Fibroblast of skin of scalp (primary cell): ENCODE measurements at places on chromosomes 16 and 17.
A peak's percentile ranks its signal among the peaks of the same experiment; 100 is the strongest.

GRCh38 chr17:12659500-12659899, 6.2 kb upstream of the MYOCD start:
- DNase-seq, result peak; percentile 87

- DNase-seq, result no peak
Observed at GRCh38 chr16:12503191-12503590, 300.5 kb downstream of the CPPED1 start.

DNA sequence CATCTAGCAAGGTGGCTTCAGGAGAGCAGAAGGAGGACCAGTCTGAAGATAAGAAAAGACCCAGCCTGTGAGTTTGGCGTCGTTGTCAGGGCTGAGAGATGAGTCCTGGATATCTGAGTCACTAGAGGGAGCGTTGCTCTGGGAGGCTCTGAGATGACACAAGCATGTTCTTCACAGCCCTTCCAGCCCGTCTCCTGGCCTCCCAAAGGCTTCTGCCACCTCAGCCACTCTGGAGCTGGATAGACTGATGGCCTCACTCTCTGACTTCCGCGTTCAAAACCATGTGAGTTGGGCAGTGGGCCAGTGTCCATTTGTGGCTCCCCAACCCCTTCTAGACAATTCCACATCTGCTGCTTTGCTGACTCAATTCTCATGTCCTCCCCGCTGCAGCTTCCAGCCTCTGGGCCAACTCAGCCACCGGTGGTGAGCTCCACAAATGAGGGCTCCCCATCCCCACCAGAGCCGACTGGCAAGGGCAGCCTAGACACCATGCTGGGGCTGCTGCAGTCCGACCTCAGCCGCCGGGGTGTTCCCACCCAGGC, 2.3 kb downstream of the TGFB1I1 start:
- DNase-seq, result peak; percentile 57

GRCh38 chr16:81349608-81350305, 35.0 kb downstream of the GAN start:
- DNase-seq, result no peak

- no peak for DNase-seq
Observed at GRCh38 chr17:81013642-81014041, 21.3 kb upstream of the BAIAP2 start.

- DNase-seq, result peak; percentile 21
Observed at GRCh38 chr16:53773881-53774280, 69.9 kb downstream of the FTO start.

DNA sequence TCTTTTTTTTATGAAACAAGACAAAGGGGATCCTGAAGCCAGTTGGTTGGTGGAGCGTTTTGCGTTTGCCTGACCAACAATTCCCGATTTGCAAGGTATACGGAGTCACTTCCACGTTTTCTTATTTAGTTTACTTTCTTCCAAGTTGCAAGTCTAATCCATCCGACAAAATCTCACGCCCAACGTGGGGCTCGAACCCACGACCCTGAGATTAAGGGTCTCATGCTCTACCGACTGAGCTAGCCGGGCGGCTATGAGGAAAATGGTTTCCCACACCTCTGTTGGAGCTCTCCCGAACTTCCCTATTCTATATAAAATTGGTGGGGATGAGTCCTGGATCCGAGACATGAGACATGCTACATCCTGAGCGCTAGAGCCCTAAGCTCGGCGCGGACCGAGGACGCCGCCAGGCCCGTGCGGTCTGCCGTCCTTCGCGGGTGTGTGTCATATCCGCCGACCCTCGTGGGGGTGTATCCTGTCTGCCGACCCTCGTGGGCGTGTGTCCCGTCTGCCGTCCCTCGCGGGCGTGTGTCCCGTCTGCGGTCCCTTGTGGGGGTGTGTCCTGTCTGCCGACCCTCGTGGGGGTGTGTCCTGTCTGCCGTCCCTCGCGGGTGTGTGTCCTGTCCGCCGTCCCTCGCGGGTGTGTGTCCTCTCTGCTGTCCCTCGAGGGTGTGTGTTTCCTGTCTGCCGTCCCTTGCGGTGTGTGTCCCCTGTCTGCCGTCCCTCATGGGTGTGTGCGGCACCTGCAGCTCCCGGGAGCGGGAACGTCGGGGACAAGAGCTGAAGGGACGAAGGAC, 22.6 kb downstream of the ZNF213 start:
- DNase-seq, result peak; percentile 98

DNA sequence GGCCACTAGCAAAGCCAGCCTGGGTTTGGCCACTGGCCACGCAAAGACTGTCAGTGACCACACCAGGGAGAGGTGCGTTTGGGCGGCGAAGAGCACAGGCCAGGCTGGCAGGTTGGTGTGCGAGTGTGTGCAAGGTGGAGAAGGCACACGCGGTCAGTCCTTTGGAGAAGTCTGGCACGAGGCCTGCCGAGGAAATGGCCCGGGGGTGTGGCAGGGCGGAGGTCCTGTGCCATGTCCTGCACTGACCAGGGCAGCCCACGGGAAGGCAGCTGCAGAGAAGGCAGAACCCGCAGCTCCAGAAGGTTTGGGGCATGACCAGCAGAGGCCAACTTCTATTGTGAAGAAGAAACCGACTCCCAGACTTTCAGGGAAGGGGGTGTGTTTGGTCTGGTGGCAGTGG, 90.8 kb downstream of the ADCY9 start:
- DNase-seq, result no peak

- no peak for DNase-seq
Observed at GRCh38 chr17:19935169-19935568, 42.5 kb downstream of the AKAP10 start.

DNA sequence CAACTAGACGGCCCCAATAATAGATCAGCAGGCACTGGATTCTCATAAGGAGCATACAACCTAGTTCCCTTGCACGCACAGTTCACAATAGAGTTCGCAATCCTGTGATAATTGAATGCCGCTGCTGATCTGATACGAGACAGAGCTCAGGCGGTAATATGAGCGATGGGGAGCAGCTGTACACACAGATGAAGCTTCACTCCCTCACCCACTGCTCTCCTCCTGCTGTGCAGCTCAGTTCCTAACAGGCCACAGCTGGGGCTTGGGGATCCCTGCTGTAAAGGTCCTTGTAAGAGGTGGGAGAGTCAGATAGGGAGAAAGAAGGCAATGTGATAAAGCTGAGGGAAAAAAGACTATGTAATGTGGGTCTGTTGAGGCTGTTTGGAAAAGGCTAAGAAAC, 577.5 kb downstream of the RBFOX1 start:
- no peak for DNase-seq

GRCh38 chr17:51730303-51731050, 428.0 kb downstream of the CA10 start:
- DNase-seq, result peak; percentile 15

DNA sequence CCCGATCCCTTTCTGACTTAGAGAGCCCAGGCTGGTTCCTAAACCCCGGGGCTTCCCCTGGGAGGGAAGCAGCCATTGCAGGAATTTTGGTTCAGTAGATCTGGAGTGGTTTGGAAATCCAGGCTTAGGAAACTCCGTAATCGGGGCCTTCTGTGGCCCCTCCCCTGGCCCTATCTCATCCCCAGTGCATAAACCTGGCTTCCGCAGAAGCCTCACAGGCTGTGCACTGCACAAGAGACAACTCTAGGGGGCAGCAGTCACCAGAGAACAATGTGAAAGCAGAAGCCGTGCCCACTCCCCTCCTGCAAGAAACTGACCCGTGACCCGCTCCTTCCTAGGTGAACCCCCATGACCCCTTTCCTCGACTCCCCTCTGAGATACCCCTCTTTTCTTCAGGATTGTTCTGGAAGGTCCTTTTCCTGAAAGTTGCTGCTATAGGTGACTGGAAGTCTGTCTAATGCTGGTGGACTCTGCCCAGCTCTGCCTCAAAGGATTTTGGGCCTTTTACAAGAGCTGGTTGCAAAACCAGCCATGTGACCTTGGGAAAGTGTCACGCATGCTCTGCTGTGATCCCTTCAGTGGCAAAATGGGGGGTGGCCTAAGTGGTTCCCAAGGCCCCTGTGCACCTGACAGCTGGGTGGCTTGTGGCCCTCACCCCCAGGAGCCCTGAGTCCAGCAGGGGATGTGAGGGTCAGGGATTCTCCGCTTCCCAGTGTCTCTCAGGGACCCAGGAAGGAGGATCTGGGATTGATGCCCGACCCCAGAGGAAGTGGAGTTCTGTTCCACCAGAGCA, 14.4 kb downstream of the GUCY2D start:
- no peak for DNase-seq

DNA sequence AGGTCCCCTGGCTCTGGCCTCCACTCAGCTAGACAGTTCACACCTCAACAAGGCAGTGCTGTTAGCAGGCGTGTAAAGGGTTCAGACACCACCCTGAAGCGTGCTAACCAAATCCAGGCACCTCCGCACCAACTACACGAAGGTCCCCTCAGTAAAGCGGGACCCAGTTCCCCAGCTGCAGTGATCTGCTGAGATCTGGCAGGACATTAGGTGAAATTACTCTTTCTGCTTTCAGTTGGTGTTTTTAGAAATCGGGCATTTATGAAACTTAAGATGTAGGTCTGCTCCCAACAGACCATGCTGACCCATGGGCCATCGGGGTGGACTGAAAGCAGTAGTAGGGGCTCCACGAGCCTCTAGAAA, 27.1 kb downstream of the FBXO31 start:
- DNase-seq, result no peak

- no peak for DNase-seq
Observed at GRCh38 chr17:7441266-7441665, 2.0 kb downstream of the FGF11 start.

DNA sequence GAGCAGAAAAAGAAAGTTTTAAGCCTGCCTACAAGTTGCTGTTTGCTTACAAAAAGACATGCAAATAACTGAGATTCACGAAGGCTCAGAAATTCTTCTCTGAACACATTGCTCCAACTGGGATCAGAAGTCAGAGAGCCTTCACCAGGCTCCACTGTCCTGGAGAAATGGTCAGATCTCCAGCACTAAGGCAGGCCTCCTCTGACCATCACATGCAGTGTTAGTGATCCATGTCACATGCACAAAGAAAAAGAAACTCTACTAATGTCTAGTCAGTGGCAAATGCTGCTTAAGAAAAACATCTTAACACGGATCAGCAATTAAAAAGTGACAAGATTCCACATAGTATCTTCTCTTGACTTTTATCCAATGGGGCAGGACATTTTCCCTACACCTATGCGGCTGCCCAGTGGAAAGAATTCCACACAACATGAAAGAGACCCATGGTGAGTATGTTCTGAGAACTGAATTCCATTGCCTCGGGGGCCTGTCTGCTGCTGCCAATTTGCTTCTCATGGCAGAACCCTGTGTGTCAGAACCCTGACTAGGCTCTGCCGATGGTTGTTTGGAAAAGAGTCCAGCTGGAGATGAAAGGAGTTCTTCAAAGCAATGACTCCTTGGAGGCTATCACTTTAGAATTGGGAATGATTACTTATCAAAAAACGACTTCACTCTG, 96.6 kb downstream of the HIC1 start:
- DNase-seq, result peak; percentile 36

DNA sequence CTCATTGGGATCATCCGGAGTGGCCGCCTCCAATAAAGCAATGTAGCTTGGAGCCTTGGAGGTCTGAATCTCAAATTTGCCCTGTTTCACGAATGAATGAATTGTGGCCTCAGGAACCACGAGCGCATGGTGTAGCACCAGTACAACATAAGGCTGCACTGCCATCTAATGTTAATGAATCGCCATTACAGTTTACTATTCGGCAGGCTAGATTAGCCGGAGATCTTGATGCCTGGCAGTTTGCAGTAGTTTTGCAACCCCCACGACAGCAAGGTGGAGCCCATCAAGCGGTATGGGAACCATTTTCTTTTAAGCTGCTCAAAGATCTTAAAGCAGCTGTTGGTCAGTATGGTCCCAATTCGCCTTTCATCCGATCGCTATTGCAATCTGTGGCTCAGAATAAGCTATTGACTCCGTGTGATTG, 18.8 kb downstream of the ALOX15B start:
- DNase-seq, result peak; percentile 74
